ENCODE measurements at places on chromosomes 2 and 18.
A peak's percentile ranks its signal among the peaks of the same experiment; 100 is the strongest.

DNA sequence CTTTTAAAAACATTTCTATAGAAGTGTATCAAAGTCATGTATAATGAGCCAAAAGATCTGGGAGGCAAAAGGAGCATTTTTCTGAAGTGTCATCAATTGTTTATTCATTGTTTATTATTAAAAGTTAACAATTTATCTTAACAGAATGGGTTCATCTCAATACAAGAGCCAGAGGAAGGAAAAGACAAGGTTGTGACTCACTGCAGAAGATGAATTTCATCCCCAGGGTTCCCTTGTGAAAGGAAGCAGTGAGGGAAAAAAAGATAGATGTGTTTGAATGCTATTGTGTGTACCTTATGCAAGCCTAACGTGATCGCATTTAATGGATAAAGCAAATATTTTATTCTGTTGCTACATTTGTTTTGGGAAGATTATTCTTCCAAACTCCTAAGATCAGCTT lies 286.3 kb downstream of the PIEZO2 start:
- no peak for DNase-seq

DNA sequence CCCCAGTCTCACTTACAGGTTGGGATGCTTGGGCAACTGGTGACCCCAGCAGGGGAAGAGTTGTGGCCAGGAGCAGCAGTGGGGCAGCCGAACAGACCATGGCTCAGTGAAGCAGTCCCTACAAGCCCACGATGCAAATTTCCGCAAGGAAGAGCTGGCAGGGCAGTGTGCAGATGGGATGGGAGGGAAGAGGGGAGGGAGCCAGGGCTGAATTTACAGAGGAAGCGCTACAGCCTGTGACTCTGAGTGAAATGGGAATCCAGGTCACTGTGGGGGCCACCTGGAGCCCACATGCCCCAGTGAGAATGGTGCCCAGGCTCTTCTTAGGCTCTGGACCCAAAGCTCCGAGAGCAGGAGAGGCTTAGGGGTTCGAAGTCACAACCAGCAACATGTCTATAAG lies 27.0 kb upstream of the SELENOI start:
- DNase-seq: no peak

- DNase-seq: no peak
These were observed 3.7 kb downstream of the PCGF1 start for GRCh38 chr2:74503506-74504475.

- DNase-seq: no peak
These were observed 30.1 kb downstream of the FEZ2 start for GRCh38 chr2:36567711-36568408.

DNA sequence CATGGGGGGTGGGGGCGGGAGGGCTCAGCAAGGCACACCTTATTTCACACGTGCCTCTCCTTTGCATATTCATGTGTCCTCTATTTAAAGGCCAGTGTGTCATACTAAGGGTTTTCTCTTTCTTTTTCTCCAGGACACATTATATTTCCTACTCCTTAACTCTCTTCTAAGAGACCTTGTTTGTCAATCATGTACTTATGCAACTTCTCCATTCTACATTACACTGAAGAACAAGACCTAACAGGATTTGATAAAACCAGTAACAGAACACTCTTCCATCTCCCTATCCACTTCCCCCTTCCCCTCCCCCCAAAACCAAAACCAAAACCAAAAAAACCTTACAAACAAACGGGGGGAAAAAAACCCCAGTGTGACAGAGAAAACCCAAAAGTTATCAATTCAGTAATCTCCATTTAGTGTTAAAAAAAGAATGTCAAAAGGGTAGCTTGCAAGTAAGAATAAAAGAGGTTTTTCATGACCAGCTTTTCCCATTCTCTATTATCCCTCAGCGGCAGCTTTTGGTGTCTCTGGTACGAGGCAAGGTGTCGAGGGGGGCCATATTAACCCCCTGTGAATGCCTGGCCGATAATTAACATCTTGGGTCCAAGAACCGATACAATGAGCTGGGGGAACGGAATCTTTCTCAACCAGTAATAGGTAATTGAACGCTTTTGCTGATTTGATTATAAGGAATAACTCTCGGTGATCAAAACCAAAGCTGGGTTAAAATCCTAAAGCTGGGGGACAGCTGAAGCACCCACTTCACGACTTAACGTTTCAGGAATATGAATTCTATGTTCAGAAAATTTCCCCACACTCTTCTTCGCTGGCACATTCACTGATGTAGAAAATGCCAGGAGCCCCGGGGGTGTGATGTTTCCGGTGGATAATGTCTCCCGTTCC lies 191.0 kb upstream of the TCF4 start:
- peak; percentile 43 for DNase-seq

- peak; percentile 18 for DNase-seq
These were observed 477.5 kb upstream of the SPHKAP start for GRCh38 chr2:228658998-228659397.

DNA sequence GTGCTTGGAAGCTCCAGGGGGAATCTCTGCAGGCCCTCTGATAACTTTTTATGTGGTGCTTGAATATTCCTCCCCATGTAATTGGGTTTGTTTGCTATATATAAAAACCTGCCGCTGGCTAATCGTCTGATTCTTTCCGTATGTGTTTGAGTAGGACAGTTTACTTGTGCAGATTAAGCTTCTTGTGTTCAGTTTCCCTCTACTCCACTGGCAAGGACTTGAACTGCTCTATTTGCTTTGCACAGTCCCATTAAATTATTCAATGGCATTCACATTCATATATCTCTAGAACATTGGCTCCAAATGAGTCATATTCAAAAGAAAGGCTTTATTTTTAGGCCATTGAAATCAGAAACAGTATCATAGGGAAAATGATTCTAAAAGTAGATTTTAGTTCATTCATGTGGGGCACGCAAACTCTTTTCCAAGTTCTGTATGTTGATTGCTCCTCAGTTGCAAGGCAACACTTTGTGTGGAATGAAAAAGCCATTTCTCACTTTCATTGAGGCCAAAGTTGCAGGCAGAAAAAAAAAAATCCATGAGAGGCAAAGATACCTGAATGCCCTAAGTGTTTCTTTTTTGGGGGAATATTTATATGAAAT lies 1682.3 kb upstream of the PIK3C3 start:
- no peak for DNase-seq

DNA sequence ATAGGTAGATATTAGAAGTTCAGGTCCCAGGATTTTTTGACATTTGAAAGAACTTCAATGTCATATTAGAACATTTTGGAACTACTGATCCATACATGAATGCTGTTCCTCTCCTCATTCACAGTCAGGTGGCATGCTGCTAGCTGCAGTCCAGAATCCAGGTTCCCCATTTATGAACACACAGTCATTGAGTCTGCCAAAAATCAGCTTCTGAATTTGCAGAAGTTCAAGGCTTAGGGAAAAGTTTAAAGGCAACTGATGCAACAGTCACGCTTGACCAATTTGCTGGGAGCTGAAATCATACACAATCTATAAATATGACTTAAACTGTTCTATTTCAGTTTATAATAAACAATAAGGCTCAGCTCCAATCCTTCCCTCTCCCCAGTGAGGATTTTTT lies 17.3 kb upstream of the TTR start:
- DNase-seq: no peak

DNA sequence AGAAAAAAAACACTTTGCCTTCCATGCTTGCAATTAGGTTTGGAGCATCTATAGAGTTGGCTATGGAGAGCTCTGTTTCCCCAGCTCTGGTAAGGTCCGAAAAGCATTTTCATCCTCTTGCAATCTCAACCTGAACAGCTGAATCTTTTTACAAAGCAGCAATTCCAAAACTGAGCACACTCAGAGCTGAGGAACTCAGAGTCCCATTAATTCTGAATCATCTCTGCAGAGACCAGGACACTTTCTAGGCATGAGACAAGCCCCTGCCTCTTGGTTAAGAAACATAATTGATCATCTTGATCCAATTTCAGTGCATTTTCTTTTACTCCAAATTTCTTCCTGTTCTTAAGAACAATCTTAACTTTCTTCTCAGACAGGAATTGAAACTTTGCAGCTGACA lies 4.2 kb downstream of the CNGA3 start:
- no peak for DNase-seq

DNA sequence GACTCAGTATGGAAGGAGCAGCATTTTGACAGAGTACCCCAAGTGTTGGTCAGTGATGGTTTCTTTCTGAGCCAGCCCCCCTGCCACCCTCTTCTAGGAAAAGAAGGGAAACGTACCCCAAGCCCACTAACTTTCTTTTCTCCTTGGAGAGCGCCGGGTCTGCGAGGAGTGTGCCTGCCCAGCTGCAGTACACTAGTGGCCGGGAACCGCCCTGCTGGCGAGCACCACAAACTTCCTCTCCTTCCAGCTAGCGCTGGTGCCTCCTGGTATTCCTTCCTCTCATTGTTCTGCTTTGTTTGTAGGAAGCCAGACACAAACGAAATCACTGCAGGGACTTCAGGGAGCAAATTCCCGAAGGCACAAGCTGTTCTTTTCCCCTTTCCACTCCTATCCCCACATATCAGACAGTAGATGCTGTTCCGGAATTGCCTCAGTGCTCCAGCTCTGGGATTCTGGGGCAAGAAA lies 1.8 kb downstream of the CCDC85A start:
- DNase-seq: peak; percentile 72

GRCh38 chr2:162839419-162839818 lies 852 bp upstream of the KCNH7 start:
- DNase-seq: peak; percentile 9

- DNase-seq: no peak
These were observed 186.1 kb upstream of the NRXN1 start for GRCh38 chr2:51218047-51218446.

- DNase-seq: no peak
These were observed 252.5 kb upstream of the SIX2 start for GRCh38 chr2:45261746-45262145.

- no peak for DNase-seq
These were observed 46.1 kb downstream of the YES1 start for GRCh38 chr18:765764-766549.

DNA sequence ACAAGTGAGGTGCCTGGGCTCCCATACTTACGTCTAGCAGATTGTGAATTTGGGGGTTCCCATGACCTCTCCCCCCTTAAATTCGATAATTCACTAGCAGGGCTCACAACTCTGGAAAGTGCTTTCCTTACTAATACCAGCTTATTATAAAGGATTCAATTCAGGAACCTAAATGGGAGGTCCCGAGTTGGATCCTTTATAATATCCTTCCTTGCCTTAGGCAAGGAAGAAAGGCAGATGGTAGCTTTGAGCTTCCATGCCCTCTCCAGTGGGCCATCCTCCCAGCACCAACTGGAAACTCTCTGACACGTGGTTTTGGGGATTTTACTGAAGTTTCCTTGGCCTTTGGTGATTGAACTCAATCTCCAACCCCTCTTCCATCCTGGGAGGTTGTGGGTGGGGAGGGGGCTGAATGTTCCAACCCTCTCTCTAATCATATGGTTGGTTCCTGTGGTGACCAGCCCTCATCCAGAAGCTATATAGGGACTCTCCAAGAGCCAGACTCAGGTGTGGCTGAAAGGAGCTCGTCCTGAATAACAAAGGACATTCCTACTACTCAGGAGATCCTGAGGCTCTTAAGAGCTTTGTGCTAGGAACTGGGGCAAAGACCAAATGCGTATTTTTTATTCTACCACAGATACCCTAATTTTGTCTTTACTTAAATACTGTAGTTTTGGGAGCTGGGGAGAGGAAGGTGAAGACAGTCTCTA lies 62.2 kb downstream of the HAUS1 start:
- no peak for DNase-seq

DNA sequence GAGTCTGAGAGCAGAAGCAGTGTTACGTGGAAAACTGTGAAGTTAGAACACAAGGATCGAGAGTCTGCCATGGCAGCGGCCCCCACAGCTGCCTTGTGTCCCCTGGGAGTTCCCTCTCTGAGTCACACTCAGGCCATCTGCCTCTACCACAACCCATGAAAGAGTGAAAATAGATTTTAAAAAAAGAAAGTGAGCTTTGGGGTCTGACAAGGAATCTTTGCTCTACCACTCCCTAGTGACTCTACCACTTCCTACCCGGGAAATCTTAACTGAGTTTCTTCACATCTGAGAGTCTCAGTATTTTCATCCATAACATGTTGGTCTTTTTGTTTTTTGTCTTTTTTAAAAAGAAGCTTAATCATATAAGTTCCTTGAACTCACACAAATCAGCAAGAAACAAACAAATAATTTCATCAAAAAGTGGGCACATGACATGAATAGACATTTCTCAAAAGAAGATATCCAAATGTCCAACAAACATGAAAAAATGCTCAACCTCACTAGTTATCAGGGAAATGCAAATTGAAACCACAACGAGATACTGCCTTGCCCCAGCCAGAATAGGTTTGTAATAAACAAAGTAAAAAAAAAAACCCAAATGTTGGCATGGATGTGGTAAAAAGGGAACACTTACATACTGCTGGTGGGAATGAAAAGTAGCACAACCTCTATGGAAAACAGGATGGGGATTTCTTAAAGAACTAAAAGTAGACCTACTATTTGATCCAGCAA lies 2.4 kb upstream of the MSGN1 start:
- DNase-seq: peak; percentile 70

- DNase-seq: peak; percentile 66
These were observed 141.9 kb downstream of the LYPD6B start for GRCh38 chr2:149180226-149180875.

- DNase-seq: peak; percentile 63
These were observed 44.9 kb downstream of the RBBP8 start for GRCh38 chr18:22977847-22978701.

DNA sequence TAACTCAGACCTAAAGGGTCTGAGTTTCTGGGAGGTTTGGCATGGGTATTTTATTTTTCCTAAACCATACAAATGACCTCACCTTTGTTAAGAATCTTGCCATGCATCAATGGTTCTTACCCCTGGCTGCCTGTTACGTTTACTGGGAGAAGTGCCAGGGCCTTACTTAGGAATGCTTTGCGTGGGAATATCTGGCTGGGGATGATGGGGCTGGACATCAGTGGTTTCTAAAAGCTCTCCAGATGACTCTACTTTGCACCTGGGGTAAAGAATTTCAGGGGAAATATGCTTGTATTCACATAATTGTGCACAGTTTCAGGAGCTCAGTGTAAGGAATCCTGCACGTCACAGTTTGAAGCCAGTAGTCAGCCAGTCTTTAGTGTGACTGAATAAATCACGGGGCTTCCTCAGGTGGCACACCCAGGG lies 18.2 kb upstream of the DAW1 start:
- DNase-seq: peak; percentile 55

DNA sequence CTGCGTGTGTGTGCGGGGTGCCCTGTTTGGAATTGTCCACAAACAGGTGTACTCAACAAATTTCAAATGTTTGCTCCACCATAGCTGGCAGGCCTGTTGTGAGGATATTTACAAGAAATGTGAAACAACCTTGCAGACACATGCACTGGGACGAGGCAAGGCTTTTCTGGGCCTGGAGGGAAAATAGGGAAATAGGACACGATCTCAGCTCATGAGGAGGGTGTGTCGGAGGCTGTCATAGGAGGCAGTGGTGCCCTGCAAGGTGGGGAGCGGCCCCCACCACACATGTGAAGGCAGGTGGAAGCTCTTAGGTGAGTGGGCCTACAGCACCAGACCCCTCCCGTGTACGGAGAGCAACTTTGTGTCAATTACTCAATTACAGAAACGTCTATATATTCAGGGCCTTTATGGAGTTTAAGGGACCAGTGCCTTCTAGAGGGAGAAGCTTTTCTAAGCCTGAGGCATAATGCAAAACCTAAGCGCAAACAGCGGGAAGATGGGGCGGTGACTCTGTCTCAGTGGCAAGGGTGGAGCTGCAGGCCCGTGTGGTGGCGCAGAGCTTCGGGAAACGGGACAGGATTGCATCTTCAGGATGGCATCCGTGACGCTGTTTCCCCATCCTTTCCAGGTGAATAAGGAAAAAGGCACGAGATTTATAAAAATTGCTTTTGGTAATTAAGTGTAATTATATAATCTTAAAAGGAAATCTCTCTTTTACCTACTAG lies 48.0 kb downstream of the RNF144A start:
- no peak for DNase-seq
